Activated naive CD4-positive, alpha-beta T cell (primary cell): ENCODE measurements at places on chromosomes 2 and 18.

GRCh38 chr2:150663143-150663542 lies 175.7 kb upstream of the RND3 start:
- no peak for DNase-seq

GRCh38 chr2:39731546-39731945 lies 47.5 kb downstream of the THUMPD2 start:
- DNase-seq, result no peak

DNA sequence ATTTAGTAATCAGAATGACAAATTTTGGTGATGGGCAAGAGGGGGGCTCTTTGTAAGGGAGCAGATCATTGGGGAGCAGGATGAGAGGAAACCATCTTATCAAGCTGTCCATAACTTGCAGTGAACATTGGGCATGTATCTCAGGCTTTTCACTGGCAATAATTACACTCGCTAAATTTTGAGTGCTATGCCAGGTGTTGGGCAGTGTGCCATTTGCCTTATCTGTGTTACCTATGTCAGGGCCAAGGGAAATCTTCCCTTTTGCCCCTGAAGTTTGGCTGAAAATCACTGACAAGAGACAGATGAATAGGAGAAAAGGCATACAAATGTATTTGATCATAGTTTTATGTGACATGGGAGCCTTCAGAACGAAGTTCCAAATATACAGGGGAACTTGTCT lies 39.0 kb downstream of the NOSTRIN start:
- DNase-seq, result no peak

- no peak for DNase-seq
Observed at GRCh38 chr2:237043866-237044265, 41.8 kb upstream of the COPS8 start.

DNA sequence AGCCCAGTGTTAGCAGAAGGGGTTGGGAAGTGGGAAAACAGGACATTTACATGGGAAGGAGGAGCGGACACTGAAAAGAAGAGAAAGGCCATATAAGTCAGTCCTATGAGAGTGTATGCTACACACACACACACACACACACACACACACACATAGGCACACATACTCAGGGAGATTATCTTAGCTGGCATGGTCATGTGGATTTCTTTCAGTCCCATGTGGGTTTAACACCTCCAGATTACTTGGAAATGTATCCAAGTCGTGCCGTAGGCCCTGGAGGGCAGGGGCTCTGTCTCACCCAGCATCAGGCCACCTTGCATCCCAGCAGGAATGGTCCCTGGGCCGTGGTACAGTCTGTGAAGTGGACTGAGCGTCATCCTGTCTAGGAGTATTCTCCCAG lies 113.3 kb upstream of the CAPN13 start:
- DNase-seq, result no peak

- DNase-seq, result no peak
Observed at GRCh38 chr2:197571627-197572271, 55.9 kb downstream of the MOB4 start.

DNA sequence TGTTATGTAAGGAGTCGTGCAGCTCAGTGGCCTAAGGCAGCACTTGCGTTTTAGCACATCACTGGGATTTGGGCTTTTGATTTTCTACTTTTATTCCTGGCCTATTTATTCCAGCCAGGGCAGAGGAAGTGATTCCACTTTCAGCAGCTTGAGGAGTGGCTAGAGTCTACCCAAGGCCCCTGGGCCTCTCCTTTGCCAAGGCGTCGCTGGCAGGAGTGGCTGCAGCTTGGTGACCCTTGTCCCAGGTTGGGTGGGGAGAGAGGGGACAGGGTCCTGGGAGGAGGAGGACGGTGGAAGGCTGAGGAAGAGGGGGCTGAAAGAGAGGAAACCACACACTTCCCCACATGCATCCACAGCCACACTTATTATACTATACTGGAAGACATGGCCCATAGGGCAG lies 94.1 kb upstream of the SMAD7 start:
- DNase-seq, result no peak

- DNase-seq, result no peak
Observed at GRCh38 chr2:45505138-45505537, 105.9 kb downstream of the SRBD1 start.

- DNase-seq, result no peak
Observed at GRCh38 chr2:109207176-109207575, 78.2 kb downstream of the SH3RF3 start.

DNA sequence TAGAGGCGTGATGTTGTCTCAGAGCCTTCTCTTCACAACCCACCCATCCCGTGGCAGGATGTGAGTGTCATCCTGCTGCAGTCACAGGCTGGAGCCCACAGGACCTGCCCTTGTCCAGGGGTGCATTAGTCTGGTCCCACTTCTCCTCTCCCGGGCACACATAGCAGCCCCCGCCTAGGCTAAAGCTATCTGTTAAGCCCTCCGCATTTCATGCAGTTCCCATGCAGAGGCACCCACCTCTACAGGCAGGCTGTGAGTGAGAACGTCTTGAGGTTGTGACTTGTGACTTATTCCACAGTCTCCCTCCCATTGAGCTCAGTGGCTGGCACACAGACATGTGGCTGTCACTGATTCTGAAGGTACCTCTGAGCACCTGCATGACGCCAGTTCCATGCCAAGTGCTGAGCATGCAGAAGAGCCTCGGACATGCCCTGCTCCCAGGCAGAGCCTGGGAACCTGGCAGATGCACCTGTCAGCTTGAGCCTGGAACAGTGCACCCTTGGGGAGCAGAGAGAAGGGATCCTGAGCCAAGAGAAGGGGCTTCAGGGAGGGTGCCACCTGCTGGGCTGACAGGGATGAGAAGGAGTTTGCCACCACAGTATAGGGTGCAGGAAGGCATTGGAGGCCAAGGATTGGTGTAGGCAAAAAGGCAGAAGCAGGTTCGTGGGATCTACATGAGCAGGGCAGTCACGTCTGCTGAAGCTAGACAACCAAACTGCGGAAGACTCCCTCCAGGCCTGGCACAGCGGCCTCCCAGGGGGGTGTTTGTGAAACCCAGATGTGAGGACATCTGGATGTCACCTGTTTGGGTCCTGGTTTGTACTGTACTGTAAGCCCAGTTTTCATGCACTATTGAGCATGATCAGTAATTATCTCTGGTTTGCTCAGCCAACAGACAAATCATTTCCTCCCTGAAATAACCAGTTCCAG lies 213.6 kb downstream of the GLI2 start:
- no peak for DNase-seq

DNA sequence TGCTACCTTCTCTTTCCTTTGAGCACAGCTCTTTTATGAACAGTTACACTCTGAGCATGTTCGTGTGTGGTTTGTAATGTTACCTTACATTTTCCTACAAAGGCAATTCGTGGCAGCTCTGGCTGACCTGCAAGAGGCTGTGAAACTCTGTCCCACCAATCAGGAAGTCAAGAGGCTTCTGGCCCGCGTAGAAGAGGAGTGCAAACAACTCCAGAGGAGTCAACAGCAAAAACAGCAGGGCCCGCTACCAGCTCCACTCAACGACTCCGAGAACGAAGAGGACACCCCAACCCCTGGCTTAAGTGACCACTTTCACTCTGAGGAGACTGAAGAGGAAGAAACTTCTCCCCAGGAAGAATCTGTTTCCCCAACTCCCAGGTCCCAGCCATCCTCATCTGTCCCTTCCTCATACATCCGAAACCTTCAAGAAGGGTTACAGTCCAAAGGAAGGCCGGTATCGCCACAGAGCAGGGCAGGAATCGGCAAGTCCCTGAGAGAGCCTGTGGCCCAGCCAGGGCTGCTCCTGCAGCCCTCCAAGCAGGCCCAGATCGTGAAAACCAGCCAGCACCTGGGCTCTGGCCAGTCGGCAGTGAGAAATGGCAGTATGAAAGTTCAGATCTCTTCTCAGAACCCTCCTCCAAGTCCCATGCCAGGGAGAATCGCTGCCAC lies 56.9 kb downstream of the WDSUB1 start:
- no peak for DNase-seq

DNA sequence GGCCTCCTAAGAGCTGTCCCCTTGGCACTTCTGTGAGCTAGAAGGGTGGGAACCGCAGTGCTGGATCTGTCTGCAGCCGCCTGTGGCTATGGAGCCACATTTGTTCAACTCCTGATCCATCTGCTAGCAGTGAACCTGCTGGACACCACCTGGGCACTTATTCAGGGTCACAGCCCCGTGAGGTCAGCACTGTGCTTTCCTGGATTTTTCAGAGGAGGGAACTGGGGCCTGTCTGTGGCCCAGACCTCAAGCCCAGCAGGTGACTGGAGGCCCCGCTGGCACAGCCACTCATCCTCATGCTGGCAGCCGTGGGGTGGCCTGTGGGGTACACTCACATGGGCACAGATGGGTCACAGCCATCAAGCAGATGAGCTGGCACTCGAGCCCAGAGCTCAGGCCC lies 155.3 kb downstream of the TFCP2L1 start:
- no peak for DNase-seq

- DNase-seq, result no peak
Observed at GRCh38 chr18:21489119-21489750, 111.3 kb downstream of the ESCO1 start.

DNA sequence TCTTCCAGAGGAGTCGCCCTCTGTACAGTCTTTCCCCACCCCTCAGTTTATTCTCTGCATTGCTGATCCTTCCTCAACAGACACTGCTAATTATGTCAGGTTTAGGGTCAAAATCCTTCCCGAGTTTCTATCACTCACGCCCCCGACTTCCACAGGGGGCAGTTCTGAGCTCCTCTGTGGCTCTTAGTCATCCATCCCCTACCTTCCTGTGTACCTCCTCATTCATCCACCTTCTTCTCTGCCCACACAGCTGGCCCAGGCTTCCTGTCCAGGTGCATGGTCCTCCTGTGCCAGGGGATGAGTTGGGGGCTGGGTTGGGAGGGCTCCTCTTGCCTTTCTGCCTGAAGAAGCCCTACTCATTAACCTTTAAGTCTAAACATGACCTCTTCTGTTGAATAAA lies 202.9 kb downstream of the ARL4C start:
- DNase-seq, result no peak

GRCh38 chr2:19312949-19313348 lies 45.5 kb downstream of the OSR1 start:
- DNase-seq, result no peak

DNA sequence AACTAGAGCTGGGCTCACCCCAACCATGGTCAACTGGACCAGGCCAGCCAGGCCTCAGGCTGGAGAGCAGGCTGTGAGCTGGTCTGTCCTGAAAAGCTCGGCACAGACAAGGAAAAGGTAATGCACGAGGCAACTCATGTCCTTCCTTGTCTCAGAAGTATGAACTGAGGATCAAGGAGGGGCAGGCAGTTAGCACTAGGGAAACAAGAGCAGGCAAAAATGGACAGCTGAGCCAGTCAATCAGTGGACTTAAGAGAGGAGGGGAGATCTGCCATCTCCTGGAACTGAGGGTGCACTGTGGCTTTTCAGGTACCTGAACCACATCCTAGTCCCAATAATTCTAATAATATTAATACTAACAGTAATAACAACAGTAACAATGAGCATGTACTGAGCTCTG lies 20.6 kb upstream of the WIPF1 start:
- DNase-seq, result no peak

DNA sequence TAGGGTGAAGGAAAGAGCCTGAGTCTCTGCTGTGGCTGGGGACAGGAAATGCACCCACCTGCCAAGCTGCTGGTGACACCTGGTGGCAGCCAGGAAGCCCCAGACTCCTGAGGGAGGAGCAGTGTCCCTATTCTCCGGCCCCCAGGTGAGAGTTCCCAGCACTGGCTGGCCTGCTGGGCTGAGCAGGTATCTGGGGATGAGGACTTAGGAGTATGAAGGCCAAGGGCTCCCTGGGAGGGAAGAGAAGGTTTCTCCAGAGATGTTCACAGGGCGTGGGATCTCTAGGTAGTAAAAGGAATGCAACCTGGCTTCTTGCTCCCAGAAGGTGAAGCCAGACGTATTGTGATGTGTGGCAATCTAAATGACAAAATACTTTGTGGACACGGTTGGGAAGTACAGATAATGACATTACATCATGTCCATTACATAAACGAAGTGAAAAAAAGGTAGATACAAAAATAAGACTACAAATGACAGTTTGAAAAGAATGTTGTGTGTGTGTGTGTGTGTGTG lies 75.8 kb upstream of the SLC1A4 start:
- no peak for DNase-seq

DNA sequence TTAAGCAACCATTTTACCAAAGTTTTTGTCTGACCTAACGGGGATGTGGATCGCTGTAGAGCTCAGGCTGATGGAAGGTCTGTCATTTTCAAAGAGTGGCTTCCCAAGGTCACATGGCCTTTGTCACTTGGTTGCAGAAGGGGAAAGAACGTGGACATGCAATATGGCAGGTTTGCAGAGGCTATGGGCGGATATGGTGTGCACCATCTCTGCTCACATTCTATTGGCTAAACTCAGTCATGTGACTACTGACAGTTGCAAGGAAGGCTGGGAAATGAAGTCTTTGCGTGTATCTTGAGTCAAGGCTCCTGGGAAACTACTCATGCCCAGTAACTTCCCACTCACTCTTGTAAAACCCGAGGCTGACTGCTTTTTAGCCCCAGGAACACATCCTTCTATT lies 96.8 kb downstream of the ST6GAL2 start:
- no peak for DNase-seq

DNA sequence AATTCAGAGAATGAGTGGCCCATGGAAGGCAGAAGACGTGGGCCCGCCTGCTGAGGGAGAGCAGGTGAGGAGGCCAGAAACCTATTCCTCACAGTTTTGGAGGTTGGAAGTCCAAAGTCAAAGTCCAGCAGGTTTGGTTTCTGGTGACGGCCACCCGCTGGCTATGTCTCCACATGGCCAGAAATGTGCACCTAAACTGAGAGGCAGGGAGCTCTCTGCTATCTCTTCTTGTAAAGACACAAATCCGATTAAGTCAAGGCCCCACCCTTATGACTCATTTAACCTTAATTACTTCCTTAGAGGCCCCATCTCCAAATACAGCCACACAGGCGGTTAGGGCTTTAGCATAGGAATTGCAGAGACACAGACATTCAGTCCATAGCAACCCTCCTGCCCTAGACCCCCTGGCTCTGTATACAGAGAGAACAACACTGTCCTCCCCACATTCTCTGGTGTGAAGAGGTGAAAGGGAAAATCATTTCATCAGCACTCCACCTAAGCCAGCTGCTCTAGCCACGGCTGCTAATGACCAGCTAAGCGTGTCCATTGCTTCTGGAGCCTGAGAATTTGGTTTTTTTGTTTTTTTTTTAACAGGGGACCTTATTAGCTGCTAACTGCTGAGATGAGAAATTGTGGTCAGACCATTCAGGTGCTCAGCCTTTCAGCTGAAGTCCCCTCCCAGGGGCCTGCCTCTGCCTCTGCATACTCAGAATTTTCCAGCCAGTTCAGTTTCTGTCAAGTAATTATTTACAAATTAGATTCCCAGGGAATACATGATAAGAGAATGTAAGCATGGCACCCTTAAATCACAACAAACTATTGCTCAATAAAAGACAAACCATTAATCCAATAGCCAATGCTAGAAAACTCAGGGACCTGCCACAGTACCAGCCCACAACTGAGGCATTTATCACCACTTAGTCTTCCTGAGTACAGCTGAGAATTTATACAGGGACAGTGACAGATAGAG lies 368.7 kb upstream of the ID2 start:
- no peak for DNase-seq

GRCh38 chr18:4203568-4204437 lies 251.3 kb downstream of the DLGAP1 start:
- no peak for DNase-seq

- DNase-seq, result peak; percentile 93
Observed at GRCh38 chr2:99559075-99559662, 69.4 kb upstream of the REV1 start.

- DNase-seq, result no peak
Observed at GRCh38 chr2:1881998-1882397, 137.7 kb upstream of the PXDN start.
